Mucosa of gallbladder (tissue), 1 donor: ENCODE measurements at places on chromosomes 13 and 19.

- no peak for DNase-seq
Observed at GRCh38 chr19:560121-560520, 12.3 kb upstream of the BSG start.

DNA sequence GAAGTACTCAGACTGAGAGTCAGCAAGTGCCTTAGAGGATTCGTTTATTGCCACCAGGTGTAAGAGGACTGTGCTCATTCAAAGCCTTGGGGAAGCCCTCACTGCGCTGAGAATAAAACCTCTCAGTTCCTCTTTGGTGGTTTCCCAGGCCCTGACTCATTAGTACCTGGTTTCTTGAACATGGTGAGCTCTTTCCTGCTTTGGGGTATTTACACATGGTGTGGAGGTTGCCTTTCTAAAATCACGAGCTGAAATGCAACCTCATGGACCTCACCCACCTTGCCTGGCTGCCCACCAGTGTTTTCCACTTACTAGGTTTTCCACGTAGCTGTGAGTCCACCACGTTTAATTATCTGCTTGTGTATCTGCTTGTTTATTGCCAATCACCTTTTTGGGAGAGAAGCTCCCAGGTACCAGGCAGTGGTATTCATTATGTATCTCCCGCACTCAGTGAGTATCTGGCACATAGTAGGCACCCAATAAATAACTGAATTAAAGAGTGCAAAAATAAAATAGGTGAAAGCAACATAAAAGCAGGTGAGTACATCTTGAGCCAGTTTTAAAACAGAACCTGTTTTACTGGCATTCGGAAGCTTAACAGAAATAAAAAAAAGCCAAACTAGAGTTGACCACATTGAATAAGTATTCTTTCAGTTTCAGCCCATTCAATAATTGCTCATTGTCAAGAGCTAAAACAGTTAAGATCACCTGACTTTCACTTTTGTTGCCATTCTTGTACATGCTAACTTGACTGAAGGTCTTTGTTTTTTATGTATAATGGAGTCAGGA, 533.0 kb downstream of the MYO16 start:
- no peak for DNase-seq

DNA sequence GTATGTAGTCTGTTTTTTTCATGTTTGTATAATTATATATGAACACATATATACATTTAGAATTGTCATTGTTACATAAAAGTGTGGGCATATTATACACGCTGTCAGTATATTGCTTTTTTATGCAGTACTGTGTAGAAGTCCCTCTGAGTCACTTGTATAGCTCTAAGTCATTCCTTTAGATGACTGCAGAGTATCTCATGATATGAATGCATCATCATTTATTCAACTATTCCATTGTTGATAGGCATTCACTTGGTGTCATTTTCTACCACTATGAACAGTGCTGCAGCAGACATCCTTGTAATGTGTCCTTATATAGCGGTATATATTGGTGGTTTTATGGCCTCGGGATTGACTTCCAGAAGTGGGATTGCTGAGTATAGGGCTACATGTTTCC, 15.3 kb downstream of the RFXAP start:
- no peak for DNase-seq

- DNase-seq = no peak
Observed at GRCh38 chr13:114089751-114090400, 42.5 kb downstream of the RASA3 start.

- no peak for DNase-seq
Observed at GRCh38 chr13:98368019-98368418, 190.9 kb upstream of the RNF113B start.

DNA sequence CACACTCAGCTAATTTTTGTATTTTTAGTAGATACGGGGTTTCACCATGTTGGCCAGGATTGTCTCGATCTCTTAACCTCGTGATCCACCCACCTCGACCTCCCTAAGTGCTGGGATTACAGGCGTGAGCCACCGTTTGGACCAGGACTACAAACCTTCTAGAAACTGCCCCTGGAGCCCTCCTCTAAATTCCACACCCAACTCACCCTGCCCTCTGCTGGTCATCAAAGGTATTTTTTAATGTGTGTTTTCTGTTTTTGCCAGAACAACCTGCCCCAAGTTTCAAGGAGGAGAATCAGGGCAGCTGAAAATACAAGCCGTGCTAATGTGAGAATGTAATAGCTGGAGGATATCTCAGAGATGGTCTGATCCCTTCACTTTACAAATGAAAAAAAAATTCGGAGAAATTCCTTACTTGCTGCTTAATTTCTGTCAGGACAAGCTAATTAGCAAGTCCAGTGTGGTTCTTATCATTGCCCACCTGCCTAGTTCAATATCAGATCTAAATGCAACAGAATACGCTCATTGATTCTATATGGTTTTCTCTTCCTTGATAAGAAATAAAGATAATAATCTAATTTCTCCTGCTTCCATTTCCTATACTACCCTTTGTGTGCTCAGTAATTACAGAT, 4.1 kb downstream of the ATP8A2 start:
- peak; percentile 18 for DNase-seq

DNA sequence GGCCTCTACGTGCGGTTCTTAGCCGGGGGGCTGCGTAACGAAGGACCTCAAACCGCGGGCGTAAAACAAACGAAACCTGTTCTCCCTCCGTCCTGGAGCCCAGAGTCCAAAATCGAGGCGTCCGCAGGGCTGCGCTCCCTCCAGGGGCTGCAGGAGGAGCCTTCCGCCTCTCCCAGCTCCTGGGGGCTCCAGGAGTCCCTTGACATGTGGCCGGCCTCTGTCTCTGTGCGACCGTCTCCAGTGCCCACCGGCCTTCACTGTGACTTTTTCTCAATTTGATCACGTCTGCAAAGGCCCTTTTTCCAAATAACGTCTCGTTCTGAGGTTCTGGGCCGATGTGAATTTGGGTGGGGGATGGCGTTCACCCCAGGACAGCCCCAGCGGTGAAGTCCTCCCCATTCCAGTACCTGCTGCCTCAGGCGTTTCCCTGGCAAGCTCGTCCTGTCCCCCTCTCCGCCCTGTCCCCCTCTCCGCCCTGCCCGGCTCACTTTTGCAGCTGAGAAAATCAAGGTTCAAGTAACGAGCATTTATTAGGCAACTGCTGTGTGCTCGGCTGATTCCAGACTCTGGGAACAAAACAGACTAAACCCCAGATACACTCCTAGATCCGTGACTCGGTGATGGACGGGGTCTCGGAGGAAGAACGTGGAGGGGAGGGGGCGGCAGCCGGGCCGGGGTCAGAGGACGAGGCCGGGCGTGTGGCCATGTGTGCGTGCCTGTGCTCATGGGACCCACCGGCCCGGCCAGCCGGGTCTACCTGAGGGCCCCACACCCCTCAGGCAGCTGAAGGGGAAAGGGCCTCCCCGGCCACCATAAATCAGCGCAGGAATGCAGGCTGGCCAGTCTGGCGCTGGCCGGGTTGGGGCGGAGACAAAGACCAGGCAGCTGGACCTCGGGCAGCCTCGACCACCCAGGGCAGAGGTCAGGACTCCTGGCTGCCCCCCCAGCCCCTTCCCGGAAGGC, 28.1 kb upstream of the WDR18 start:
- no peak for DNase-seq

GRCh38 chr13:91609353-91609752, 210.9 kb downstream of the GPC5 start:
- no peak for DNase-seq

GRCh38 chr13:20995245-20995838, 66.0 kb downstream of the LATS2 start:
- DNase-seq = no peak

DNA sequence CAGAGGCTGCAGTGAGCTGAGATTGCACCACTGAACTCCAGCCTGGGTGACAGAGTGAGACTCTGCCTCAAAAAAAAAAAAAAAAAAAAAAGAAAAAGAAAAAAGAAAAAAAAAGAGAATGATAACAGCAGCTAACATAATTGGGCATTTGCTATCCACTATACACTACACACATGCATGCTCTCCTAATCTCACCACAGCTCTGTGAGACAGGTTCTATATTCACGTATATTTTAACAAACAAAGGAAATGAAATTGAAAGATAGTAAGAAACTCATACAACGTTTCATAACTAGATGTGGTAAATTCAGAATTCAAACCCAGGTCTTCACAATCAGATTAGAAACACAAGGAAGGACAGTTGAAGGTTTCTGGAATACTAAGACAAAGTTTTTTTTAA, 265.7 kb downstream of the DIAPH3 start:
- no peak for DNase-seq

DNA sequence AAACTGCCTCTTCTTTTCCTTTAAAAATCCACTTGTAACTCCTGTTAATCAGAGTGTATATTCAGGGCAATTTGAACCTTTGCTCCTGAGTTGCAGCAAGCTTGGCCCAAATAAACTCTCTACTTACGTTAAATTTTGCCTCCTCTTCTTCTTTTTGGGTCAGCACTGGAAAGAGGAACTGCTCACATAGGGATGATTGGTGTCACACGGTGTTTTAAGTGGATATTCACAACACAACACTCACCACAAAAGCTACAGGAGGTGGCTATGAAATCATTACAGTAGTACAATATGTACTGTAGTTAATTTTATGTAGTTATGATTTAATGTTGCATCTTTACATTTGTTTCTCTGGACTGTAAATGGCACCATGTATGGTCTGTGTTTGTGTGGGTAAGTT, 96.8 kb upstream of the DOCK9 start:
- DNase-seq = no peak

DNA sequence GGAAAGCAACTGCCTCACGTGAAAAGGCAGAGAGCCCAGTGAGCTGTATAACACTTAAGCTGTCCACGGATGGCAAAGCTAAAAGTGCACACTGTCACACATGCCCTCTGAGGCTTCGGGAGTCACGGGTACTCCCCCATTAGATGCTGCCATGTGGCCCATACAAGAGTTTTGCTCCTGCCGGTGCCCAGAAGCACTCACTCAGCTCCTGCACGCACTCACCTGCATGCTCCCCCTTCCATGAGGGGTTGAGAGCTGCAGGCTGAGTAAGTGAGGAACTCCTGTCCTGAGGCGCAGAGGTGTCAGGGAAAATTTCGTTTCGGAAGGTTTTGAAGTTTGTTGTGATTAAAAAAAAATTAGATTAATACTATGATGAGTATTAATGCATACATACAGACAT, 939.2 kb upstream of the ATXN8OS start:
- no peak for DNase-seq

- DNase-seq = no peak
Observed at GRCh38 chr19:18456974-18457373, 19.0 kb upstream of the ISYNA1 start.

- no peak for DNase-seq
Observed at GRCh38 chr19:11025006-11025405, 64.2 kb downstream of the SMARCA4 start.

DNA sequence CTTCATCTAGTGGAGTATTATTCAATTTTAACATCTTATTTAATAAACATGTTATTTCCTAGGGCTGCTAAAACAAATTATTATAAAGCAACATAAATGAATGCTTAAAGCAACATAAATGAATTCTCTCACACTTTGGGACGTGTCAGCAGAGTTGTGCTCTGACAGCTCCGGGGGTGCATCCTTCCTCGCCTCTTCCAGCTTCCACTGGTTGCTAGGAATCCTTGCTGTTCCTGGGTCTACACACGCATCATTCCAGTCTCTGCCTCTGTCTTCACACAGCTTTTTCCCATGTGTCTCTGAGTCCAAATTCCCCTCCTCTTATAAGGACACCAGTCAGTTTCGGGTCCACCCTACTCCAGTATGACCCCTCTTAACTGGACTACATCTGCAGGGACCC, 21.6 kb upstream of the SPATA13 start:
- no peak for DNase-seq

DNA sequence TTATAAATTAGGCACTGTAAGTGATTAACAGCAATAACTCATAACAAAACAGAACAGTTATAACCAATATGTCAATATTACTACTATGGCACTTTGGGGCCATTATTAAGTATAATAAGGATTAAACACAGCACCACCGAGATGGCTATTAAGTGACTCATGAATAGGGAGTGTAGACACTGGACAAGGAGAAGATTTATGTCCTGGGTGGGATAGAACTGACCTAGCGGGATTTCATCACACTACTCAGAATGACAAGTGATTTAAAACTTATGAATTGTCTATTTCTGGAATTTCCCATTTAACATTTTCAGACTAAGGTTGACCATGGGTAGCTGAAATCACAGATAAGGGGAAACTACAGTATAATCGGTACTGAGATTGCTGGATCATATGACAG, 79.0 kb upstream of the SLC7A1 start:
- no peak for DNase-seq

DNA sequence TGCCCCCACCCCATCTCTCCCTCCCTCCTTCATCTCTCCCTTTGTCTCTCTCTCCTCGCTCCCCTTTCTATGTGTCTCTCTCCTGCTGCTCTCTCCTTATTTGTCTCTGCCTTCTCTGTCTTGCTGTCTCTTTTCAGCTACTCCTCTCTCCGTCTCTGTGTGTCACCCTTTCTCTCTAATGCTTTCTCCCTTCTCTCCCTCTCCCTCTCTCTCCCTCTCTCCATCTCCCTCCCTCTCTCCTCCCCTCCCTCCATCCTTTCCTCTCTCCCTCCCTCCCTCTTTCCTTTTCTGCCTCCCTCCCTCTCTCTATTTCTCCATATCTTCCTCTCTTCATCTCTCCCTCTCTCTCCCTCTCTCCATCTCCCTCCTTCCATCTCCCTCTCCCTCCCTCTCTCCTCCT, 682 bp downstream of the ATP4A start:
- no peak for DNase-seq

DNA sequence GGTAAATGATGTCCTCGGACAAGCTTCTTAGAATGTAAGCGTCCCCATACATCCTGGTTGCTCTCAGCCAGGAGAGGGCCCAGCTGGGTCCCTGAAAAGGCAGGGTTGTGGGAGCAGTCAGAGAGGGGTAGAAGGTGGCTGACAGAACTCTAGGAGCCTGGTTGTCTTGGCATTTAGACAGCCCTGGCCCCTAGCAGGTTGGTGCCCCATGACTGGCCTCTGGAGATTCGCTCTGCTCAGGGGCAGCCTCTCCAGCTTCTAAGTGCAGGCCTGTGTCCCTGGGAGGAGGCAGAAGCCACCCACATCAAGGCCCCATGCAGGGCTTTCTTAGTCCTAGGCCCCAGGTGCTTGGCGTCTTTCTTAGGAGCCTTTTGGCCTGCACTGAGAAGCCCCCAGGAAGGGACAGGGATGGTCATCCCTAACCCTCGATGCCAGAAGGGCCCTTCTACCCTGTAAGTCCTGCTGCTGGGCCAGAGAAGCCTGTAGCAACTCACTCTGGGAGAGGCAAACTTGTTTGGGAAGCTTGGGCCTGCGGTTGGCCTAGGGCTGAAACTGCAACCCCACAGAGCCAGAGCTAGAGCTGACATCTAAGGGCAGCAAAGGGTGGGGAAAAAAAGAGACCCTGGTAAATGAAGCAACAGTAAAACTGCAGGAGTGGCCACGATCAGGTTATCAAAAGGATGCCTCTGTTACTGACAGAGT, 2.8 kb upstream of the CDX2 start:
- DNase-seq = no peak
